ENCODE measurements at places on chromosomes 3 and 15.
A peak's percentile ranks its signal among the peaks of the same experiment; 100 is the strongest.

DNA sequence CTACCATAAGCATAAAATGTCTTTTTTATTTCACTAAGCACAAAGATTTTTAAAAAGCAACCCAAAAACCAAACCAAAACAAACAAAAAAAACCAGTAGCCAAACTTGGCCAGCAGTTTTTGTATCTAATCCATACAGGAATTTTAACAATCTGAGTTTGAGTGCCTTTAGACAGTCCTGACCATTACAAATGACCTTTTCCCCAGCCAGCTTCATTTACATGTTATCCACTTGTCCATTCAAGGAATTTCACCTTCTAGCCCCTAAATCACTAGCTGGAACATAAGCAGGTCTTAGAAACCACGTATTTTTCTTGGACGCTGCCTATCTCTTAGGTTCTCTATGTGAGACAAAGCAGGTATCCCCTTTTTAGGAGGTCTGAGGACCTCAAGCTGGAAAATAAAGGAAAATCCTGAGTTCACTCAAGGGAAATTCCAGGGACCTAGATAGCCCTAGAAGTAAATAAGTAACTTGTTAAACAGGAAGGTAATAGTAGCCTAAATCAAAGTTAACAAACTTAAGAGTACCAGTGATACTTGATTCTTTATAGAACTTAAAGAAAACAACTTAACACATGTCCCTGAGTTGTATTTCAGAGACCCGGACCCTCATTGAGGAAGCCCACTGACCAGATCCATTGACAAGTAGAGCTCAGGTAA, 34.2 kb downstream of the CIP2A start:
- no peak for DNase-seq

- peak; percentile 25 for DNase-seq
Observed at GRCh38 chr3:108088697-108089096, 2.1 kb downstream of the CD47 start.

DNA sequence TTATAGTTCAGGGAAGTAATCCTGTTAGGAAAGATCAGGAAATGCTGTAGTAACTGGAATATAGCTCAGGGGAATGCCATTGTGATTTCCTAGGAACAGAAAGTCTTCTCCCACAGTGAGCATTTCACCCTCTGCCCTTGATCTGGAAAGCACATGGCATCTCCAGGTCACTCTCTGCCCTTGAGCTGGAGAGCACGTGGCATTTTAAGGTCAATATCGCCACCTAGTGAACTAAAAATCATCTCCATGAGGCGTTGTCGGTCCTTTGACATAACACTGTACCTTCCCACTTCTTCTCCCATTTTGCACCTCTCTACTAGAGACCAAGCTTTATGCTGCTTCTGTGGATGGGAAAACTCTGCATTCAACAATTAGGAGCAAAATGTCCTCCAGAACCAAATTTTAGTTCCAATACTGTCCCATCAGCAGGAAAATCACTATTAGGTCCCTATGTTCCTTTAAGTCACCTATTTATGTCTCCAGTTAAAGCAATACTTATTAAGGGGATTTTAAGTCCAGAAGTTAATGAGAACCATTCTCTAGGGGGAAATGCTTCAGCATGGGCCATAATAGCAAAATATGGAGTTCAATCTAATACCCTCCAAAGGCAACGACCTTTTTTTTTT, 54.7 kb upstream of the GK5 start:
- peak; percentile 73 for DNase-seq

DNA sequence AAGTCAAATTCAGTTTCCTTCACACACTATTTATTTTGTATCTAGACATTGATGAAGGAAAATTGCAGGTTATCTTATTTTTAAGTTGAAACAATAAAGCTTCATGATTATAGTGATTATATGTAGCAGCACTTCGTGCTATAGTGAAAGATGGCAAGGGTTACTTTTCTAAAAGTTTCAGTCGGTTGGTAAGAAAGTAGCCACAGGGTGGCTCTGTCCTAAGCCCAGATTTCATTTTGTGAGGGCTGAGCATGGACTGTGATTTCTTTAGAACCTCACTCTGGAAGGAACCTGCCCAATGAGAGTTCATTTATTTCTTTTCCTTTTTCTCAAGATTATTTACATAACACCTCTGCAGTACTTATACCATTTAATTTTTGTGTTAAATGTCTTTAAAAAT, 66.5 kb downstream of the NME9 start:
- DNase-seq = no peak

DNA sequence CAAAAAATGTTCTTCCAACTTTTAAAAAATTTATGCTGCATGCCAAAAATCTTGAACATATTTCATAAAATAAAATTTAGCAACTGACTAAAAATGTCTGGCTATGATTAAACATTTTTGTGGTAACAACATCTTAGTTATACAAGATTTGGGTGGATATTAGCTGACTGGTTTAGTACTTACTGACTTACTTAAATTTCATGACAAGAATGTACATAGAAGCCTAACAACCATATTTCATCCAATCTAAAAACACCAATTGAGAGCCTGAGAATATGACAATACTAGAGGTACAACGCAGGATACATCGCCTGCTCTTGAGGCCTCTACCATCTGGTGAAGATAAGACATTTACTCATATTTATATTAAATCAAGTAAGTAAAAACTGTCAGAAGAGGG, 34.6 kb downstream of the GNB4 start:
- DNase-seq = no peak

- no peak for DNase-seq
Observed at GRCh38 chr15:77831986-77832385, 199.3 kb upstream of the LINGO1 start.

DNA sequence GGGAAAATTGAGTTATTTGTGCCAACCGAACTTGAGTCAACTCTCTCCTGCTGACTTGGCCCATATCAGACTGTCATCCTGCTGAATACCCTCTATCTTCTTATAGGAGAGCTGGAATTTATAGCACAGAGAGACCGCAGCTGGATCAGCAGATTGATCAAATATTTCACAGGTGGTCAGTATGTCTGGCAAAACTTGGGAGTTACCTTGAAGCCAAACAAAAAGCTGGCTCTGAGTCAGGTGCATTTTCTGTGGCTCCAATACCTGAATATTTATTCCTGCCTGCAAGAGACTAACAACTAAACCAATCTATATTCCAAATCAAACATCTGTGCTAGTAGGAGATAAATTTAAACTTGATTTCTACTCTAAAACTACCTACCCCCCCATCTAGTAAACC, 752.1 kb upstream of the ALCAM start:
- no peak for DNase-seq

GRCh38 chr15:70286113-70286806, 188.5 kb upstream of the TLE3 start:
- DNase-seq = no peak

GRCh38 chr15:23595368-23595767, 29.9 kb downstream of the MKRN3 start:
- DNase-seq = no peak

- DNase-seq = no peak
Observed at GRCh38 chr3:42802876-42803413, 1.3 kb downstream of the HIGD1A start.

DNA sequence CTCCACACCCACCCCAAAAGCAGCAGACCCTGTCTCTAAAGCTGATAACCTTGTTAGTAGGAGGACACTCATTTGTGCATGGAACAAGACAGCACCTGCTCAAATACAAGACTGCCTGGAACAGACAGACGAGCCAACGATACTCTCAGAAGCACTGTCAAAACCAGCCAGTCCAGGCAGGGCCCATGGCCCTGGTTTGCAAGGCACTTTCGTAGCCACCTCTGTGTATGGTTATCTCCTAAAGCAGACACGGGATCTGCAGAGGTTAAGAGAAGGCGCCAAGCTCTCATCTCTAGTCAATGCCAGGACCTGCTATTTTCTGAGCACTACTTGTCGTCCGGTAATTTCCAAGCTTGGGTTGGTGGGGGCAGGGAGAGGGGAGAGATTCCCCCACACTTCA, 10.5 kb downstream of the NTRK3 start:
- no peak for DNase-seq
